ENCODE measurements at places on chromosomes 12 and 14.

- no peak for DNase-seq
Measured at GRCh38 chr12:104713444-104713843, 244.6 kb downstream of the SLC41A2 start.

GRCh38 chr12:86613311-86613710 is 357.1 kb upstream of the MGAT4C start:
- no peak for DNase-seq

DNA sequence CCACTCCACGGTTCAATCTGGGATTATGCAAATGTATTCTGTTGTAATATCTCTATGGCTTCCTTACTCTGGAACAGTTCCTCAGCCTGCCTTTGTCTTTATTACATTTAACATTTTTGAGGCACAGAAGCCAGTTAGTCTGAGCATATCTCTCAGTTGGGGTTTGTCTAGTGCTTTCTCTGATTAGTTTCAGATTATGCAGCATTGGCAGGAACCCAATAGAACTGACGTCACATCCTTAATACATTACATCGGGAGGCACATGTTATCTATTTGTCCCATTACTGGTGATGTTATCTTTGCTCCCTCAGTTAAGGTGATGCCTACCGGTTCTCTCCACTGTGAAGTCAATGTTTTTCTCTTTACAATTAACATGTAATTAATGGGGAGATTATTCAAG is 62.4 kb downstream of the PPM1A start:
- DNase-seq: no peak

- DNase-seq: no peak
Measured at GRCh38 chr12:49367381-49368239, at the start of gene SPATS2. TSS of gene SPATS2 (plus strand) at chr12:49367462. CDS start at chr12:49461013, 93,551 bp downstream.

GRCh38 chr14:72686101-72686500 is 207.8 kb downstream of the DPF3 start:
- no peak for DNase-seq

- no peak for DNase-seq
Measured at GRCh38 chr12:115132145-115132544, 448.2 kb upstream of the TBX3 start.

DNA sequence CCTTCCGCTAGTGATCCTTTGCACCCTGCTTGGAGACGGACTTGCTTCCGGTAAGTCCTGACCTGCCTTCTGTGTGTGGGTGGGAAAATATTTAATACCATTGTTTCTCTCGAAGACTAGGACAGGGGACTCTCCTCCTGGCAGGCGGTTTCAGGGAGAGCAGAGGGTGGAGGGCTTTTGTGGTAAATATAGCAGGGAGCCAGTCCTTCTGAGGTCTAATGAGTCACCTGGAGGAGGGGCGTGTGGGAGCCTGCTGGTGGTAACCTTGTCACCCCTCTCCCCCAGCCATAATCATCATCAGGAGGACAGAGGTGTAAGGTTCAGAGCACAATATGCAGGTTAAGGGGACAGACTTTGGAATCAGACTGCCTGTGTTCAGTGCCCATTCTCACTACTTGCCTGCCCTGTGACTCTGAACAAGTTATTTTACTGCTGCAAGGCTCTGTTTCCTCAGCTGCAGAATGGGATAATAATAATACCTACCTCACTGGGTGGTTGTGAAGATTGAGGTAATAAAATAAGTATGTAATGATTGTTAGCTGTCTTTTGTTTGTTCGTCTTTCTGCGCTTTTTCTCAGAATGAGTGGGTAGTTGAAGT is 47.4 kb downstream of the SUSD6 start:
- DNase-seq: no peak

- DNase-seq: no peak
Measured at GRCh38 chr14:75234173-75235115, 44.2 kb upstream of the FOS start.

DNA sequence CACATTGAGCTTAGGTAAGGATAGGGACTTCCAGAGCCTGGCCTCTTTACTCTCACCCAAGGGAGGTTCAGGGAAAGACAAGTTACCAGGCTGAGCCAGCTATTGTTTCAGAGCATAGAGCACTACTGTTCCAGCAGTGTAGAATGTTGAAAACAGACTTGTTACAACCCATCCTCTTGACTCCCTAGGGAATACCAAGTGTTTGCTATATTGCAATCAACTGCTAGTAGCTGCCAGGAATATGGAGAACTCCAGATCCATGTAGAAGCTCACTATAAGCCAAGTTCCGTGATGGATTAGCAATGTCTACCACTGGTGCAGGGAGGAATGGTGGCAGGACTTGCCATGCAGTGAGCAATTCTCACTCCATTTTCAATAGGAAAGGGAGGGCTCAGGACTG is 199.8 kb upstream of the RBM19 start:
- no peak for DNase-seq

DNA sequence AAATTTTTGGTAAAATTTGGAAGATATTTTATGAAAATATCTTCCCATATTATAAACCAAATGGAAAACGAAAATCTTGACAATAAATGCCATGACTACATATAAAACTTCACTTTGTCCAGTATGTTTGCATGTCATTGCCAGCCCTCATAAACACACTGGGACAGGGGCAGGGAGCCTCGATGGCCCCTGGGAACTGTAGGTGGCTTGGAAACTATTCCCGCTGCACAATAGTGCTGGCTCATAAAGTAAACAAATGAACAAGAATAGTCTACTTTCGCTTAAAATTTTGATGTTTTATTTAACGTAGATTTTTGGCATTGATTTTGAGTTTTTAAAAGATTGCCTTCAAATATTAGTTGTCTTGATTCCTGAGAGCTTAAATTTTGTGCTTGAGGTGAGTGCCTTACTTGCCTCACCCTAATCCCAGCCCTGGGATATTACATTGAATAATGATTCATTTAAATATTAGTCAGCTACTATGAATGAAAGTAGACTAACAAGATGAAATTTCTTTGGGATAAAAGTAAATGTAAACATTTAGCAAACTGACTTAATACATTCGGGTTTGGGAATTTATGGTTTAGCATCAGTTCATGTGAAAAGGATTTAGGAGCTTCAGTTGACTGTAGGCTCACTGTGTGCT is 74.0 kb upstream of the PKP2 start:
- no peak for DNase-seq

DNA sequence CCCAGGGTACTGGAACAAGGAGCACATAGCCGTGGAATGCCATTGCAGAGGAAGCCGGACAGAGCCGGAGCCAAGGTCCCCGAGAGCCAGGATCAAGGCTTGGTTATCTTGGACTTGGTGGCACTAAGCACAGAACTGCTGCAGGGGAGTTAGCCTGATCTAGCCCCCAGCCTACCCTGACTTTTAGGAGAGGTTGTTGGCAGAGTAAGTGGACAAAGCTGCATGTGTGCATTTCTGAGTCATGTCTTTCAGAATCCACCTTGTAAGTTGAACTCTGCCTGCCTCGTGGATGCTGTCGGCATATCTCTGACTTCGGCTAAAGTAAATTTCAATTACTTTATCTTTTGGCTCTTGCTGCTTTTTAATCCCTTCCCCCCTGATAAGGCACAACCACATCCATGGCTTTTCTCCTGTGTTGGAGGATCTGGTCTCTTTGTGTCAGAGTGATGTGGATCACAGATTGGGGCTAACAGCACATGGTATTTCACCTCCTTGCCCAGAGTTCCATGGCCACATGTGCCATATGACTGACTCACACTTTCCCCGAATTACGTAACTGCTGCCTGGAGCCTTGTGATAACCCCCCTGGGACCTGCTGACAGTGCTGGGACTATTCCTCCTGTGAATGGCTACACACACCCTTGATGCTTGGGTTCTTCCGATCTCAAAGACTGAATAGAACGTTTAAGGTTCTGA is 240.3 kb downstream of the EMP1 start:
- no peak for DNase-seq

DNA sequence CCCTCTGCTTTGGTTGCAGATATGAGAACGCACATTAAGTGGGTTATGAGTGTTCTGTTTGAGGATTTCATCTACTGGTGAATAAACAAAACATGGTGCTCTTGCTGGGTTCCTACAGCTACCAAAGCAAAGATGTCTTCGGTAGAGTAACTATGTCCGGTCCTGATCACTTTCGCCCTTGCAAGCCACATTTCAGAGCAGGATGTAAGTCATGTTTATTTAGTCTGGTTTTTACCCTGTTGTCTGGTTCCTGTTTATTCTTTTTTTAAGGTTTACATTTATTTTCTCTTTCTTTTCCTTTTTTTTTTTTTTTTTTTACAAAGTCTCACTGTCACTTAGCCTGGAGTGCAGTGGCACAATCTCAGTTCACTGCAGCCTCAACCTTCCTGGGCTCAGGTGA is 99.2 kb downstream of the VEZT start:
- DNase-seq: no peak

- DNase-seq: no peak
Measured at GRCh38 chr12:19421503-19422282, 17.6 kb upstream of the AEBP2 start.

DNA sequence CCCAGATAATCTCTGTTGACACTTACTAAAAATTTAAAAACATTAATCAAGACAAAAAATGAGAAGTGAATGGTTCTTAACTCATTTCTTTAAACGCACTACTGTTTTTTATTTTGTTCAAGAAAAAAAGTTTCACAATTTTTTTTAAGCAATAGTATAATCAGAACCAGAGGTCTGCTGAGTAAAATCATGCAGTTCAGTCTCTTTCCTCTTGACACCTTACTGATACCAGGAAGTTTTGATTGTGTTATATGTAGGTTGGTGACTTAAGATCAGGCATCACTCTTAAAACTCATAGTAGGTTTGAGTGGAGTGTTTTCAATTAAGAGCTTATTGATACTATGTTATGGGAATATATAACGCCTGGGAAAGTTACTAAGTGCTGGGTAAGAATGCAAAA is 121.4 kb downstream of the TRMT5 start:
- DNase-seq: no peak

- no peak for DNase-seq
Measured at GRCh38 chr14:24064091-24064795, 7.1 kb upstream of the CPNE6 start.

DNA sequence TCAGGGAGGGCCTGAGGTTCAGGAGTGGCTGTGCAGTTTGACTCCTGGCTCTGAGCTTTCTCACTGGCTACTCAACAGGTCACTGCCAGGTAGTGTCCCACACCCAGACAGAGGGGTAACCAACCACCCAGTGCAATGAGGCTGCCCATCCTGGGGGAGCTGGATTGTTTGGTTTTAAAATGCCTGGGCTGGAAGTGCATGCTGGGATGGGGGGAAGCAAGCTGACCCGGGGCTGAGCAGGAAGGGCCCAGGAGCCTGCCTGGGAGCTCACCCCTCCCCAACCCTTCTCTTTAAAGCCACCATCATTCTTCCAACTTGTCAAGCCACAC is 12.6 kb upstream of the ABHD12B start:
- no peak for DNase-seq

- DNase-seq: no peak
Measured at GRCh38 chr14:89826596-89826995, 127.9 kb downstream of the EFCAB11 start.

DNA sequence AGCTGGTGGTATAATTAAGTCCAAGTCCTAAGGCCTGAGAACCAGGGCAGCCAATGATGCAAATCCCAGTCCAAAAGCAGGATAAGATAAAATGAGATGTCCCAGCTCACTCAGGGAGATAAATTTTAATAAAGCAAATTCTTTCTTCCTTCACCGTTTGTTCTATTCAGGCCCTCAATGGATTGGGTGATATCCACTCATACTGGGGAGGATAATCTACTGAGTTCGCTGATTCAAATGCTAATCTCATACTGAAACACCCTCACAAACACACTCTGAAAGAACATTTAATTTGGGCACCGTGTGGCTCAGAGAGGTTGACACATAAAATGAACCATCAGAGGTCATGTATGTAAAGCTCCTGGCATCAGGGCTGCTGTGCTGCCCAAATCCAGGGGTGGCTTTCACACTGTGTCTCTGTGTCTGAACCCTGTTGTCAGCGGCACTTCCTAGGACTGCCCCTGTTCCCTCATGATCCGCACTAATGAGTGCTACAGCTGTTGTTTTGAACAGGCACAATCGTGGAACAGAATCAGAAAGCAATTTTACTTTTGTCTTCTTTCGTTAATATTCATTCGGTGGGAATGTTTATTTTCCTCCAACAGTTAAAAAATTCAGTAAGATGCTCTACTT is 428.5 kb upstream of the FBXO33 start:
- no peak for DNase-seq

DNA sequence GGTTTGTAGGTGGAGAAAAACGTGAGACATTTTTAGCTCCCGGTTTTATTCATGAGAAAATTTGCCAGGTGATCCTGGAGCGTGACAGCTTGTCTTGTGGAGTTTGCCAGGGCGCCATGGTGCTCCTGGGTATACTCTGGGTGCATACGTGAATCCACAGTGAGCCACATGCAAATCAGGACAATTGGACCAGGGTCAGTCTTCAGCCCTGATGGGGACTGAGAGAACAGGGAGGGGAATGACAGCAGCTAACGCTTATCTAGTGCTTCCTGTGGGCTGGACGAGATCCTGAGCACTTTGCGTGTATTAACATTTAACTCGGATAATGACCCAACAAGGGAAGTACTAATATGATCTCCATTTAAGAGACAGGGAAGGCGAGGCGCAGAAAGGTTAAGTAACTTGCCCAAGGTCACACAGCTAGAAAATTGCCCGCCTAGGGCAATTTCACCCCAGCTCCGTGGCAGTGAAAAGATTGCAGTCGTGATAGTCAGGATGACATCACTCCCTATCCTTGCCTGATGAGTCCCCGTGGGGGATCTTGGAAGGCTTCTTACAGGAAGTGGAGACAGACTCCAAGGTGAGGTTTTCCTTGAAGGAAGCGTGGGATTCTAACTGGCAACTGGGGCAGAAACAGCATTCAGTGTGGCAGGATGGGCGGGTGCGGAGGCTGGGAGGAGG is 118.4 kb upstream of the NCOR2 start:
- DNase-seq: no peak

DNA sequence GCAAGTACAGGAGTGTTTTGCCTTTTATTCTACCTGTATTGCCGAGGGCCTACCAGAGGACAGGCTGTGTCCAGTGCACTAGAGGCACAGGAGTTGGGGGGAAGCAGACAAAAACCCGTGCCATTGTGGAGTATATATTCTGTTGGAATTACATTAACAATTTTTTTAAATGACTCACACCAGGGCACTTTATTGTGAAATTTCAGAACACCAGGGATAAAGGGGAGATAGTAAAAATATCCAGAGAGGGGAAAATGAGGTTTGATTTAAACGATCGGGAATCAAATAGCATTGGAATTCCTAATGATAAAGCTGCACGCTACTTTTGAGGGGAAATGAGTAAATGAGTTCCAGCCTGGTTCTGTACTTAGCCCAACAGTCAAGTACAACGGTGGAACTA is 123.2 kb downstream of the PELI2 start:
- no peak for DNase-seq

DNA sequence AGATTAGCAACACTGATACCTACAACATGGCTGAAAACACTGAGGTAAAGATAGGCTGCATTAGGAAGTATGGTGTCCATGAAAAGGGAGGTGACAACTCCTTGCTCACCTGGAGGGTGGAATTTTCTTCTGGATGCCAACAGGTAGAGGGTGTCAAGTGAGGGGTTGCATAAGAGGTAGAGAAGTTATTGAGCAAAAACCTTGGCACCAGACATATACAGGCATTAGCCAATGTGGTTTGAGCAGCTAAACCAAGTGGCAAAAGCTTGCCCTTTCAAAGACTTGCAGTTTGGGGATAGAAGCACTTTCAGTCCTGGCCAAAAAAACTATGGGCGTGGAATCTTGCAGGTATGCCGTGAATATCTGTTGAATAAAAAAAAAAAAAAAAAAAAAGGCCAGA is 3.8 kb downstream of the RITA1 start:
- DNase-seq: no peak

- DNase-seq: peak; percentile 46
Measured at GRCh38 chr12:10304161-10304574, 3.5 kb upstream of the KLRD1 start.

Measured in activated T-cell treated with anti-CD3 and anti-CD28 coated beads, Interleukin-2, amount 50 U/mL, for 24 hours (primary cell).